ENCODE measurements at places on chromosomes 7 and 10.

DNA sequence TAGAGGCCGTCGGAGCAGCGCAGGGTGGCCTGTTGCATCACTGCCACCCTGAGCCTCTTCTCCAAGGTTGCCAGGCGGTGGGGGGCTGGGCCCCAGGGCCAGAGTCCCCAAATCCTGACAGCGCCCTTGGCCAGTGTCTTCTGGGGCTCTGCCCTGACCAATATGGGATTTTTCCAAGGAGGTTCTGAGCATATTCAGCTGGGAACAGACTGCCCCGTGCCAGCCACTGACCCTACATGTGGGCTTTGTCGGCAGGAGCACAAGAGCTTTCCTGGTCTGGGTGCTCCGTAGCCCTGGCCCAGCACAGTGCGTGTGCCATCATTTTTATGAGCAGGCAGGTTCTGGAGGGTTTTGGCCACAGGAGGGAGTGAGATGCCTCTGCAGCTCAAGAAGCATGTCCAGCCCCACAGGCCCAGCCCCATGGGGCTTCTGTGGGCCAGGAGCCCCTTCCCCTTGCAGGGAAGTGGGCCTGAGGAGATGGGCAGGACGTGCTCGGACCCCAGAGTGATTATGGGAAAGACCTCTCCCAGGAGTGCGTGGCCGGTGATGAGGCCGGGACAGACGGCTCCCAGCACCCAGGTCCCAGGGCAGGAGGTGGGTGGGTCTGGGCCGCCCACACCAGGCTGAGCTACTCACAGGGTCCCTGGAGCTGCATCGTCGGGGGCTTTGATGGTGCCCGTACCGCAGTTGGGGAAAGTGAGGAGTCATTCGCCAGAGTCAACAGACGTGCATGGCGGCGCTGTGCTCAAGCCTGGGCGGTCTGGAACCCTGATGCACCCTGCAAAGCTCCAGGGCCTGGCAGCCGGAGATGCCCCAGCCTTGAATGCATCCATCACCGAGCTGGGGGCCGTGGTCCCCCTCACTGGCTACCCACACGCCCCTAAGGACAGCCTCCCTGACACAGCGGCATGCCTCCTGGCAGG, 66.6 kb downstream of the PWWP2B start:
- DNase-seq = peak; percentile 28

DNA sequence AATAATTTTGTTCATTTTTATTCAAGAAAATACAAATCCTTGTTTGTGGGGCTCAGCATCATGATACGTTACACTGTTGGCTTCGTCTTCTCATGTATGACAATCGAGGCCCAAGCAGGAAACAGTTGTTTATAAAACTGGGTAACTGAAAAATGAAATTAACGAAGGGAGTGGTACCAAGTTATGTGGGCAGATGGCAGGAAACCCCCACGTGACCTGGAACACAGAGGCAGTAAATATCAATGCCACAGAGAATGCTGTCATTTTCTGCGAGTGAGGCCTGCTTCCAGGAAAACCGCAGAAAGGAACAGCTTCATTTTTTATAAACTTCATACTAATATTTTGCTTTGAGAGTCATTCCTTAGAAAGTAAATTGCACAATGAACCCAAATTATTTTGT, 201.0 kb upstream of the ADARB2 start:
- no peak for DNase-seq

DNA sequence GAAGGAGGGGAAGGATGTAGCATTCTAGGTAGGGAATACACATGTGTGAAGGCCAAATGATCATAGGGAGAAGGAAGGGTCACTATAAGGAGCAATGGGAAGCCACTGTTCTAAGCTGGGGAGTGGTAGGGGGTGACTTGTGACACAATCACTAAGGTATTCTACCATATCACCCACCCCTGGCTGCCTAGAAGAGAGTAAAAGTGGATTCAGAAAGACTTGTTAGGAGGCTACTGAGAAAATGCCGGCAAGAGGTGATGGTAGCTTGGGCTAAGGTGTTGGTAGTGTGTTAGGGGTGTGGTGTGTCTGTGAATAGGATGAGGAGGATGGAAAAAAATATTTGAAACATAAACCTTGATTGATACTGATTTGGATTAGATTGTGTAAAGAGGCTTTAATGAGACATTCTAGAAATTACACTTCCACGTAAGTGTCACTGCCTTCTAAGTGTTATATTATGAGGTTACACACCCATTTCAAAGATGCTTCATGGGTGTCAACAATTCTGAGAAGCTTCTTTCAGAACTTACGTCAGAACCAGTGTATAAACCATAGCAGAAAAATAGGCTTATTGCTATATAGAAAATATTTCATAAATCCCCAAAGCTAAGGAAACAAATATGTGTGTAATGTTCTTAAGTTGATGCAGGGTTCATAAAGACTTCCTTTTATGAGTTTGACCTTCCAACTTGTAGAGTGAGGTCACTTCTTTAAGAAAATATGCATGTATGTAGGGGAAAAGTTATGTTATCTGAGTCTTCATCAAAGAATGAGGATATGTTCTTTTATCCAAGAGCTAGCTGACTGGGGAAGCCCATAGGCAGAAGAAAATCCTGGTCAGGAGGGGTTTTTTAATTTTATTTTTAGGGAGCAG, 5.6 kb upstream of the BPGM start:
- no peak for DNase-seq

GRCh38 chr7:37467002-37467401, 18.3 kb upstream of the ELMO1 start:
- no peak for DNase-seq

GRCh38 chr10:108653531-108653930, 1269.8 kb downstream of the XPNPEP1 start:
- DNase-seq = no peak

DNA sequence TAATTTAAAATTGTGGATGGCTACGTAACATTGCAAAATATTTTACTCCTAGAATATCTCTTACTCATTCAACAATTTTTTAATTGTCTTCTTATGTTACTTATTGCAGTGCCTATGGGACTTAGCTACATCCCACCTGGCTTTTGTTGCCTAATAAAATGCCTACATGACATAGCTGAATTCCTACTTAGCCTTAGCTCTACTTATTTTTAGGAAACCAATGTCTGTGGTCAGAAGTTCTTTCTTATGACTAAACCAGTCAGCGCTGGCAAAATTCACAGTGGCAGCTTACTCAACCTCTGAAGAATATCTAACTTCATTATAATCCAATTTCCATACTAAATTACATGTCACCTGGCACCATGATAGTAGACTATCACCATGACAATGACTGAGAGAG, 1612.4 kb upstream of the LRRTM3 start:
- DNase-seq = no peak

DNA sequence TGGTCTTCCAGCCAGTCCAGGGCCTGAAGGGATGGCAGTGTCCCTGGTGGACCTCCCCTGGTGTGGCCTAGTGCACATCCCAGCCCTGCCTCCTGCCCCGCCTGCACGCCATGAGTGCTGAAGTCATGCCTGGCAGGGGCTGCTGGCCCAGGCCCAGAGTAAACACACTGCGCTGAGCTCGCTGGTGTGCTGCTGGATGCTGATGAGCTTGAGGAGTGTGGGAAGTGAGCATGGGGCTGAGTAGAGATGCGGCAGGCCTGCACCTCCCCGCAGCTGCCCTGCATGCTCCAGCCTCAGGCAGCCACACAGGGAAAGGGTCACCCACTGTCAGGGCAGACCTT, 43.2 kb downstream of the HTRA1 start:
- DNase-seq = peak; percentile 89

DNA sequence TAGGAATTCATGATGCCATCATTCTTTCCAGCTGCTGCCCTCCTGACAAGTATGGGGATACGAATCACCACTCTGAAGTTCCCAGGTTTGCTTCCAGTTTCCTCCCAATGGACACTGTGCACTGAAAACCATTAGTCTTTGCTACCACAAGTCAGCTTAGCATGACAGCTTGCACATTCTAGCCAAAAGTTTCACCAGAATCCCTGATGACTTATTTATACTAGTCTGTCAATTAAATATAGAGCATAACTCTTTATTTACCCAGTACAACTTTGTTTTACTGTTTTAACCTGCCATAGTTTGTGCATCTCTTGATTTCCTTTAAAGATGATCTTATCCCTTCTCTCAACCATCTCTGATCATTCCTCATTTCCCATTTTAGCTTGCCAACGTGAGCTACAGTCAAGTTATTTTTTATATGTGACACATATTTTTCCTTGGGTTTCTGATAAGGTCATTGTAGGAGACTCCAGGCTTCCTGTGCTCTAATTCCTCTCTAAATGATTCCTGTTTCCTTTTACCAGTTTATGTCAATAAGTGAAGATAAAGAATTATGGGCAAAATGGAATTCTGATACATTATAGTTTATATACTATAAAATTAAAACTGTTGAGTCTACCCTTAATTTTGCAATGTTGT, 167.5 kb upstream of the MEOX2 start:
- DNase-seq = peak; percentile 4

- no peak for DNase-seq
Observed at GRCh38 chr7:29496355-29497020, 67.1 kb upstream of the PRR15 start.

DNA sequence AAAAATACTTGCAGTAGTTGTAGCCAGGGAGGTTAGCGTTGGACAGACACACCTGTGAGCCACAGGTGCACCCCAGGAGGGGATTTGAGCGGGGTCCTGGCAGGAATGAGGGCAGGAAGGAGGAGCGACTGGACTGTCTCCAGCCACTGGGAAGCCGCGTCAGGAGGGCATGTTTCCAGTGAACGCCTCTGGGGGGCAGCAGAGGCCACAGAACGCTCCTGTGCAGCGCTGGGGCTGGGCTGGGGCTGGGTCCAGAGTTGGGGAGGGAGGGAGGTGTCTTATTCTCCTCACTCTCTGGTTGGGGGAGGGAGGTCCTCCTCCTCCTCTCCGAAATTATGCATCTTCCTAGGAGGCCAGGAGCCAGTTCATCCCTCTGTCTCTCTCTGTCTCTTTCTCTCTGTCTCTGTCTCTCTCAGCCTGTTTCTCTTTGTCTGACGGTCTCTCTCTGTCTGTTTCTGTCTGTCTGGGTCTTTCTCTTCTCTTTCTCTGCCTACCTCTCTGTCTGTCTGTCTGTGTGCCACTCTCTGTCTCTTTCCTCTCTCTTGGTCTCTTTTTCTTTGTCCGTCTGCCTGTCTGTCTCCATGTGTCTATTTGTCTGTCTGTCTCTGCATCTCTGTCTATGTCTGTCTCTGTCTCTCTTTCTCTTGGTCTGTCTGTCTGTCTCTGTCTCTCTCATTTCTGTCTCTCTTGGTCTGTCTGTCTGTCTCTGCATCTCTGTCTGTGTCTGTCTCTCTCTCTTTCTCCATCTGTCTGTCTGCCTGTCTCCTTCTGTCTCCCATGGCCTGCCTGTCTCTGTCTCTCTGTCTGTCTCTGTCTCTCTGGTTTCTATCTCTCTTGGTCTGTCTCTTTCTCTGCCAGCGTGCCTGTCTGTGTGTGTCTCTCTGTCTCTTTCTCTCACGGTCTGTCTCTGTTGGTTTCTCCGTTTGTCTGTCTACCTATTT, 9.9 kb upstream of the PSMG3 start:
- DNase-seq = peak; percentile 63

GRCh38 chr7:141042222-141043193, 27.8 kb upstream of the MRPS33 start:
- DNase-seq = peak; percentile 48

DNA sequence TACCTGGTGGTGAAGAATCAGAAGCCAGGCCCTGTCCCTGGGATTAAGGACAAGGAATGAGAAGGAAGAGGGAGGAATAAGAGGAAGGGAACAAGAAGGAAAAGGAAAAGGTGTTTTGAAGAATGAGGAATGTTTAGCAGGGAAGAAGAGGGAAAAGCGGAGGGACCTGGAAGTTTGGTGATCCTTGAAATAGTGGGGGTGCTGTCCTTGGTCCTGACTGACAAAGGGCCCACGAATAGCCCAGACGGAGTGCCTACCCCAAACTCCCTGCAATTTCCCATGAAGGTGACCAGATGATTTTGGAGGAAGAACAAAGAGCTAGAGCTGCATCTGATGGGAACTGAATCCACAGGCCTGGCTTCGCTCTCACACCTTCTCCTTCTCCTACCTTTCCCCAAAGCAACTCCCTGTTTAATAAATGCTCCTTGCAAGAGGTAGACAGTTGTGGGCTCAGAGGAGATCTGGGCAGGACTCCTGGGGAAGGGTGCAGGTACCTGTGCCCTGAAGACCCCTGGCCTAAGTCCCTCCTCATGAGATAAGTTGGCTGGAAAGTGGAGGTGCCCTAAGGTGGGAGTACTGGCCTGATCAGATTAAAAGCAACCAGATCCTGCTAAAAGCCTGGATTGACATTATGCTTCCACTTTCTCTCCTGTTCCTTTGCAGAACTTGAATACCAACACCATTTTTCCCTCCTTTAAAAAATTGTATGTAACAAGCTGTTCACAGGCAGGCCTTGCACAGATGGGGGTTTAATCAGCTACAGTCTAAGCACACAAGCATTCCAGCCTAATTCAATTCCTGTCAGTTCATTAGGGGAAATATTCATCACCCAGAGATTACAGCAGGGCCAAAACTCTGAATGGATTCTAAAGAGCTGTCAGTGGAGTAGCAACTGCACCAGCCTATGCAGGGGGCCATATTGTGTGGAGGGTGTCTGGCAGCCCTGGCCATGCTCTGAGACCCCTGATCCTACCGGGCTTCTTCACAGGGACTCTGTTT, 19.4 kb downstream of the KAZALD1 start:
- DNase-seq = peak; percentile 53

DNA sequence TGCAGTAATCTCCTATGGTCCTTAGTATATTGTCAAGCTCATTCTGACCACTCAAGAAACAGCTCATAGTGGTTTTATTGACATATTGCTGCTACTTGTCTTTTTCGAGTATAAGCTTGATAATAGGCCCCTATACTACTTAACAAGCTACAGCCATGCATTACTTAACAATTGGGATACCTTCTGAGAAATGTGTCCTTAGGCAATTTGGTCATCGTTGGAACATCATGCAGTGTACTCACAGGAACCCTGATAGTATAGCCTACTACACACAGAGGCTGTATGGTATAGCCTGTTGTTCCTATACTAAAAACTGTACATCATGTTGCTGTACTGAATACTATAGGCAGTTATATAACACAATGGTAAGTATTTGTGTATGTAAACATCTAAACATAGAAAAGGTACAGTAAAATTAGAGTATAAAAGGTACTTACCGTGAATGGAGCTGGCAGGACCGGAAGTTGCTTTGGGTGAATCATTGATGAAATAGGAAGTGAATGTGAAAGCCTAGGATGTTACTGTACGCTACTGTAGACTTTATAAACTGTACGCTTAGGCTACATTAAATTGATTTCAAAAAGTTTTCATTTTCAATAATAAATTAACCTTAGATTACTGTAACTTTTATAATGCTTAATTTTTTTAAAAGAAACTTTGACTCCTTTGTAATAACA, 160.9 kb downstream of the LRRC4 start:
- peak; percentile 74 for DNase-seq

DNA sequence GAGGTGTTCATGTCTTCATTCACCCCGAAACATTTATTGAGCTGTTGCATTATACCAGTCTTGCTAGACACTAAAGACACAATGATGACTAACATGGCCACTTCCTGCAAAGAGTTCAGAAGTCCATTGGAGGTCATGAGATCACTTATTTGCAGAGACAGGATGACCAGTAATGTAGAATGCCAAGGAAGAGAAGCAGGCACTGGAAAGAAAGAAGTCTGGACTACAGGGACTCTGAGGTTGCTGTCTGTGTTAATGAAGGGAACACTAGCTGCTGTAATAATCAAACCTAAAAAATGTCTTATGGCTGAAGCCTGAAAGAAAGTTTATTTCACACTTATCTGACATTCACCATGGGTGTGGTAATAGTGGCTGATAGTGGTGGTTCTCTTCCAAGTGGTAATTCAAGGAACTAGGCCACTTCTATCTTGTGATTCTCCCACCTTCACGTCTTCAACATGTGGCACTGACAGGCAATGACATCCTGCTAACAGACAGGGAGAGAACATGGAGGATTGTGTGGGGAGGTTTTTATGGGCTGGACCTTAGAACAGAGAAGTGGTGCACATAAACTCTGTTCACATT, 89.2 kb upstream of the MKLN1 start:
- DNase-seq = peak; percentile 50

Measured in epithelial cell of esophagus (primary cell).